ENCODE measurements at places on chromosomes 4 and X.

GRCh38 chrX:47556045-47556623 lies 4.9 kb upstream of the ARAF start:
- peak; percentile 93 for DNase-seq

- no peak for DNase-seq
Observed at GRCh38 chrX:97117572-97117971, 233.9 kb downstream of the RPA4 start.

DNA sequence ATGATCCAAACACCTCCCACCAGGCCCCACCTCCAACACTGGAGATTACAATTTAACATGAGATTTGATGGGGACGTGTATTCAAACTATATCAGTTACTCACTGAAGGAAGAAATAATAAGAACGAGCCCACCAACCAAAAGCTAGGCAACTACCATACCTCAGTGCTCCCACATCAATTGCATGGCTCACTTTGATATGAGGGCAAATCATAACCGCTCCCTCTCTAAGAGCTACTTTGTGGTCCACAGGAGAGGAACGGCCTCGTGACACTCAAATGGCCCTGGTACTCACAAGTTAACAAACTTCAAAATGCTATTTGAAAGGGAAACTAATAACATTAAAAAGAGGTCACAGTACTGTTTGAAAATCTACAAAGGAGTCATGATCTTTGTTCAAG lies 170.7 kb upstream of the SLC7A11 start:
- no peak for DNase-seq

DNA sequence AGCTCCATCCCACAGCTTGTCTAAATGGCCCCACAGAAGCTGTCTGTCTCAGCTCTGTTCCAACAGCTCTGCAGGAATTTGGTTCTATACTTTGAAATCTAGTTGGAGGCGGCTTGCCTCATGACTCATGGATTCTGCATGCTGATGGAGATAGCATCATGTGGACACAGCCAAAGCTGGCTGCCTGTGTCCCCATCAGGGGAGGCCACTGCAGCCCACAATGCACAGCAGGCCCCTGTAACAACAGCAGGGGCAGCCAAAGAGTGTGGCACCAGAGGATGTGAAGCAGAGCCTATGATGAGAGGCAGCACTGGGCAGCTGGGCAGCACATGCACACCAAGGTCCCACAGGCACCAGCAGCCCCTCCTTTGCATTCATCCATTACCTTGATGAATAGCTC lies 67.2 kb downstream of the DCAF12L1 start:
- DNase-seq: no peak

GRCh38 chr4:86910820-86911684 lies 18.8 kb upstream of the C4orf36 start:
- no peak for DNase-seq

DNA sequence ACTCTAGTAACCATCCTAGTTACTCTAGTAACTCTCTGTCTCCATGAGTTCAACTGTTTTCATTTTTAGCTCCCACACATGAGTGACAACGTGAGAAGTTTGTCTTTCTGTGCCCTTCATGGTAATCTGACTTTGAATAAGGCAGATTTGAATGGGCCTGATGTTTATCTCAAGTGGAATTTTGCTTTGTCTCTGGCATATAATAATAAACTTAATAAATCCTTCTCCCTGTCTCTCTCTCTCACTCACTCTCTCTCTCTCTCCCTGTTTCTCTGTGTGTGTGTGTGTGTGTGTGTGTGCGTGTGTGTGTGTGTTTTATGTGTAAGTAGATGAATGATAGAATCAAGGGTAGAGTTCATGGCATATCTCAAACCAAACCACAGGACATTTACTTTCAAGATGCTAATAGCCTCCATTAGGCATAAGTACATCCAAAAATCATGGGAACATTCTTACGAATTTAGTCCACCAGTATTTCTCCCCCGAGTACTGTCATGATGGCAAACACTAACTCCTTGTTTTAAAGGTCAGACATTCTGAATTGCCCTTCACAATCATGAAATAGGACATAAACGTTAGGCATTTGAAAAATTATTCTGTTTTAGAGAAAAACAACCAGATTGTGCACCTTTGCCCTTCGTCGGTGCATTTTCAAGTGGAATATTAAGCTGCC lies 193.1 kb downstream of the SPATA18 start:
- DNase-seq: no peak

- peak; percentile 8 for DNase-seq
Observed at GRCh38 chr4:99159699-99160098, 15.6 kb upstream of the ADH4 start.

DNA sequence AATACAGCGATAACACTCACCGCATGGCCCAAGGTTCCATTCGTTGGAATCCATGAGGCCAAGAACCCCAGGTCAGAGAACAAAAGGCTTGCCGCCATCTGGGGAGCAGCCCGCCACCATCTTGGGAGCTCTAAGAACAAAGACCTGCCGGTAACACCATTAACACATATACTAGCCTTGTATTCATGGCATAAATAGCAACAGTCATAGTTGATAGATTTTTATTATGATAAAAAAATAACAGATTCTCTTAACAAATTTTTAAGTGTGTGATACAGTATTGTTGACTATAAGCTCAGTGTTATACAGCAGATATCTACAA lies 309.4 kb downstream of the GLUD2 start:
- DNase-seq: no peak

Measured in AG10803 (cell line).